ENCODE measurements at places on chromosomes 3 and 15. TPM values are rescaled to one million over a fixed set of nuclear protein-coding genes. Genes with fewer than 3 reads are reported as not detected.

DNA sequence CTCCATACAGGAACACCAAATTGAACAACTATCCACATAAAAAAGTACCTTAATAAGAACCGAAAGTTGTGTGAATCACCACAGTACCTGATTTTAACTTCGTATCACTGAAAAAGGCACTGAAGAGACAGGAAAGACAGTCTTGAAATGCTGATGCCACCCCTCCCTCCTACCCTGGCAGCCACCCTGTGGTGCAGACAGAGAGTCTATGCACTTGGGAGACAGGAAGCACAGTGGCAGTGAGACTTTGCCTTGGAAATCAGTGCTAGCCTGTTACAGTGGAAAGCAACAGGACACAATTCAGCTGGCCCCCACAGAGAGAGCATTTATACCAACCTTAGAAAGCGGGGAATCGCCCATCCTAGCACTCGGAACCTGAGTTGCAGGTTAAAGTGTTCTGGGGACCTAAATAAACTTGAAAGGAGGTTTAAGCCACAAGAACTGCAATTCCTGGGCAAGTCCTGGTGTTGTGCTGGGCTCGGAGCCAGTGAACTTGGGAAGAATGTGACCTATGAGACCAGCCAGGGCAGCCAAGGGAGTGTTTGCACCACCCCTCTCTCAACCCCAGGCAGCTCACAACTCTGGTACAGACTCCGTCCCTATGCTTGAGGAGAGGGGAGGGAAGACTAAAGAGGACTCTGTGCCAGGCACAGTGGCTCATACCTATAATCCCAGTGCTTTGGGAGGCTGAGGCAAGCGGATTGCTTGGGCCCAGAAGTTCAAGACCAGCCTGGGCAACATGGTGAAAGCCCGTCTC, 240.1 kb downstream of the ISL2 start:
- no peak for DNase-seq

- DNase-seq: no peak
Observed at GRCh38 chr3:9791790-9792404, 376 bp downstream of the TADA3 start.

GRCh38 chr3:192187485-192188051, 539.8 kb downstream of the FGF12 start:
- DNase-seq: no peak

GRCh38 chr15:55586808-55587207, 1.3 kb downstream of the PYGO1 start:
- no peak for DNase-seq

DNA sequence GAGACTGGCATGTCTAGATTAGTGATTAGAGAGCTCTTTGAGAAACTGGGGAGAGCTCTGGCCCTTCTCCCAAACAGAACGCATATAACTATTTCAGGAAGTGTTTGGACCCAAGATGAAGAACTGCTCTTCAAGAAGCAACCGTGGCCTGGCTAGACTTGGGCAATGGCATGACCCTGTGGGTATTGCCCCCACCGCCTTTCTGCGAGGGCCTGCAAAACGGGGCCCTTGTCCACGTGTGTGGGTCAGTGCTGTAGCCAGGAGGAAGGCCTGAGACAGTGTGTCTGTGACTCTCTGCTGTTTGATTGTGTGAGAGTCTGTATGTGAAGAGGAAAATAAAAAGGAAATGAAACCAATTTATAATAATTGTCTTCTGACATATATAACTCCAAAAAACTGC, 42.5 kb downstream of the EEFSEC start:
- no peak for DNase-seq

GRCh38 chr3:40924559-40925141, 274.7 kb upstream of the CTNNB1 start:
- no peak for DNase-seq

- DNase-seq: no peak
Observed at GRCh38 chr3:140292684-140293083, 357.7 kb downstream of the CLSTN2 start.

FGF12 gene
- 3.0 TPM for total RNA-seq

MAGI1 gene
- total RNA-seq: 47.7 TPM

CXCR6 gene
- not detected for total RNA-seq

CPN2 gene
- total RNA-seq: not detected

Data from neural crest cell (in vitro differentiated cells).